ENCODE measurements at places on chromosomes 11 and 22. TPM values are rescaled to one million over a fixed set of nuclear protein-coding genes. Genes with fewer than 3 reads are reported as not detected.

Gene OR4D6
- not detected for total RNA-seq

DNA sequence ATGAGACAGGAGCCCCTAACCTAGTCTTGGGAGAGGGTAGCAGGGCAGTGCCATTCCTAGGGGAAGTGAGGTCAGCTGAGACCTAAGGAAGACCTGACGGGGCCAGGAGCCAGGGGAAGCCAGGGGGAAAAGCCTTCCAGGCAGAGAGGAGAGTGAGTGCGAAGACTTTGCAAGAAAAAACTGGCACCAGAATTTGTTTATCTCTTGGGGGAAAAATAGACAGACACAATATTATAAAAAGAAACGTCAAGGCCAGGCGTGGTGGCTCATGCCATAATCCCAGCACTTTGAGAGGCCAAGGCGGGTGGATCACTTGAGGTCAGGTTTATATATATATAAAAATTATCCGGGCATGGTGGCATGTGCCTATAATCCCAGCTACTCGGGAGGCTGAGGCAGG lies 26.9 kb upstream of the TESMIN start:
- no peak for DNase-seq

DNA sequence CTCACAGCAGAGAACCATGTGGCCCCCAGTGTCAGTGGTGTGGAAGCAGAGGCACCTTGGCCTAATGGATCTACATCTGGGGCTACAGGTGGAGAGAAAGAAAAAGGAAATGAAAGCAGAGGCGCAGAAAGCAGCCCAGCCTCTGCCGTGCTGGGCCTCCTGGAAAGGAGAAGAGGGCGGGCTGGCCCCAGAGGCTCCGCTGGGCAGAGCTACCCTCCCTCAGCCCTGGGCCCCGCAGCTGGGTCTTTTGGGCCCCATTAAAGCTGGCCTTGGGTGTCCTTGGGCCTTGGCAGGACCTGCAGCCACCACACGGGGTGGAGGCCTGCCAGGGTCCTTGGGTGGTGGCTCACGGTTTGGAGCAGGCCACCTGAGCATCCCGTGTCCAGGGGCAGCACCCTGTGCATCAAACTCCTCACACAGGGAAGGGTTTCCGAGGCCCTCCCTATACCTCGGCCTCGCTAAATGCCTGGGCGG lies 31.6 kb upstream of the GAL start:
- no peak for DNase-seq

DNA sequence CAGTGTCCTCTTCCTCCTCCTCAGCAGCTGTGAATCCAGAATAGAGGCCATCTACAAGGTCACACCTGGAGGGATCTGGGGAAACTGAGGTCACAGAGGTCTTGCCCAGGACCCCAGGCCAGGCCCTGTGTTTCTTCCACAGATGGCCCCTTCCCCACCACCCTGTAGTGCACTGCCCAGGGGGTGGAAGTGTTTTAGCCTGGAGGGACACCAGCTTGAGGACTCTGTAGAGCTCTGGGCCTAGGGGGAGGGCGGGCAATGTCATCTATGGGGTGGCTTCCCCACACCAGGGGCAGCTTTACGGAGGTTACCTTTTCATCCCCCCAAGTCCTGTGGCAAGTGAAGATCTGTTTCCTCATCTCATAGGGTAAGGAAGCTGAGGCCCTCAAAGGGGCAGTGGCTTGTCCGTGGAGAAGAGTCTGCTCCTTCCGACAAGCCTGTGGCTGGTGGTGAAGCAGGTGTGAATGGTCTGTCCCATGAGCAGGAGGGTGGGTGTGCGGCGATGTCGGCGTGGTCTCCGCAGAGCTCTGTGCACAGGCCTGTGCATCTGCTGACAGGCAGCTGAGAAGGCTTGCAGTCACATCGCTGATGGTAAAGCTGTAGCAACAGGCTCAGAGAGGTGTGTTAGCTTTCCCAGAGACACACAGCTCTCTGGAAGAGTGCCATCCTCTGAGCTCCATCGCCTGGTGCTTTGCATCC lies 74.1 kb upstream of the WNT7B start:
- DNase-seq = no peak

DNA sequence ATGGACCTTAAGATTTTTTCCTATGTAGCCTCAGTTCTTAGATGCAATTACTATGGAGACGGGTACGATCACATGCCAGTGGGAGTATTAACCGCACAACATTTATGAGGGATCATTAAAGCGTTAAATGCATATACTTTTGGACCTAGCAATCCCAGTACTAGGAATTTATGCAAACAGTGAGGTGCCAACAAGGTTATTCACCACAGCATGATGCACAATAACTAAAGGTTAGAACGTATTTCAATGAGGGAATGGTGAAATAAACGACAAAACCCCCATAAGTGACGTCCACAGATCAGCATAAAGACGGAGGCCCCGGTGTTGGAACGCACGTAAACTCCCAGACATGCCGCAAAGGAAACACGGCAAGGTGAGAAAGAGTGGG lies 539 bp downstream of the SIRT3 start:
- DNase-seq = no peak

DNA sequence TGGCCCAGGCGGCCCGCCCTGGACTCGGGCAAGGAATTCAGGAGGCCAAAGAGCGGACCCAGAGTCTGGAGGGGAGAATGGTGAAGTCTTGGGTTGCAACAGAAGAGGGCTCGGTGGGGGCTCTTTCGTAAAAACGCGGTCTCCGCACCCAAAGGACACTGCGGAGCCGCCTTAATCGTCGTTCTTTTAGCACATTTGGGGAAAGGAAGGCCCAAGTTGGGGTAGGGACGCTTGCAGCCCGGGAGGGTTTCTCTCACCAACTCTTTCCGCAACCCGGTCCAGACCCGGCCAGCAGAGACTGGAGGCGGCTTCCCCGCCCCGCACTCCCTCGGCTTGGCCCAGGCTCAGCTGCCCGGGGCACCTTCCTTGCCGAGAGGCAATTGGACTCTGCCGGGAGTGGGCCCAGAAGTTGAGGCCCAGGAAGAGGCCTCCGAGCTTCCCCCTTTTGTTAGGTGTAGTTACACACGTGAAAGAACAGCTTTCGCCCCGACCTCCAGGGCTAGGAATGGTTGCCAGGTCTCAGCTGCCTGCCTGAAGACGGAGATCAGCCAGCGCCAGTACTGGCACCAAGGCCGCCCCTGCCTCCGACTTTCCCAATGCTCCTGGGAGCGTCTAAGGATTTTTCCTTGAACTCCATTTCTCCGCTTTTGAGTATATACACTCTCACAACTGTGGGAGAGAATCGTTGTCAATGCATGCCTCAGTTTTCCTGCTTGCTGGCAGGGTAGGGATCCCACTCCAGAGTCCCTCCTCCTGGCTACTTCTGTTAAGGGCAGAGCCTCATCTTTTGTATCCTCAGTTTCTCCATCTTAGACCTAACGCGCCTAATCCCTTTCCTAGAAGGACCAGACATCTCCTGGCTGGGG lies 3.7 kb downstream of the ALX4 start:
- no peak for DNase-seq

GRCh38 chr22:49240472-49240871 lies 587.2 kb downstream of the BRD1 start:
- DNase-seq = no peak

Gene HOATZ
- total RNA-seq = not detected

Gene GLYATL1
- 0.84 TPM for total RNA-seq

Gene OR51B2
- total RNA-seq = not detected

DNA sequence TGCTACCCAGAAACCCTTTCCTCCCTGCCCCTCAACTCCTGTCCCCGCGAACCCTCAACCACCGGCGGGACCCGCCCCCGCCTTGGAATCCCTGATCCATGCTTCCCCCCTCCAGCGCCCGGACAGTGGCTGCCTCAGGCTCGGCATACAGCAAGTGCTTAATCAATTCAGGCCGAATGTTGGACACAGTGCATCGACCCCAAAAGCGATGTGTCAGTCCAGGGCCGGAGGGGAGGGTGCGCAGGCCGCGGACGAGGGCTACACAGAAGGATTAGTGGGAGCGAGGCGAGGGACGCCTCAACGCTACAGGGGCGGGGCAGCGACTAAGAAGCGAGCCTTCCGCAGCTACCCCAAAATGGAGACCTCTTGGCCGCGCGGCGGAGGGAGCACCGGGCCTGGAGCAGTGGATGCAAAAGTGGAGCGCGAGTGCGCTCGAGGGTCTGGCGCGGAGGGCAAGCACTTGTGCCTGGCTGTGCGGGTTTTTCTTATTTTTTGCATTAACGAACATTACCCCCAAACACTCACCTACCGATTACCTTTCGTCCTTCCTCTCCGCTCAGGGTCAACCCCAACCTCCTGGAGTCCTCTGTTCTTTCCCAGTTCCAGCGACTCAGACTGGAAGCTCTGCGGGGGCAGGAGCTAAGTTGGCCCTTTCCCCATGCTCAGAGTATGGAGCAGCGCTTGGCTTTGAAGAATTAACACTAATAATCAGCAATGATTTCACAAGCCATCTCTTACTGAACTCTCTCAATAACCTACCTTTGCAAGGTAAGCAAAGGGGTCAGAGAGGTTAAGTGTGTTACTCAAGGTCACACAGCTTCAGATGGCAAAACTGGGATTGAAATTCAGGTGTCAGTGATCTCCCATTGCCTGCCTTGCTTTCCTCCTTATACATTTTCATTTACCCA lies 30.0 kb upstream of the WNT11 start:
- no peak for DNase-seq

Gene MMP27
- total RNA-seq = not detected

GRCh38 chr22:49592780-49593501 lies 234.7 kb downstream of the BRD1 start:
- no peak for DNase-seq

Gene OR52L1
- not detected for total RNA-seq

GRCh38 chr11:8248786-8249185 lies 14.9 kb downstream of the LMO1 start:
- no peak for DNase-seq

DNA sequence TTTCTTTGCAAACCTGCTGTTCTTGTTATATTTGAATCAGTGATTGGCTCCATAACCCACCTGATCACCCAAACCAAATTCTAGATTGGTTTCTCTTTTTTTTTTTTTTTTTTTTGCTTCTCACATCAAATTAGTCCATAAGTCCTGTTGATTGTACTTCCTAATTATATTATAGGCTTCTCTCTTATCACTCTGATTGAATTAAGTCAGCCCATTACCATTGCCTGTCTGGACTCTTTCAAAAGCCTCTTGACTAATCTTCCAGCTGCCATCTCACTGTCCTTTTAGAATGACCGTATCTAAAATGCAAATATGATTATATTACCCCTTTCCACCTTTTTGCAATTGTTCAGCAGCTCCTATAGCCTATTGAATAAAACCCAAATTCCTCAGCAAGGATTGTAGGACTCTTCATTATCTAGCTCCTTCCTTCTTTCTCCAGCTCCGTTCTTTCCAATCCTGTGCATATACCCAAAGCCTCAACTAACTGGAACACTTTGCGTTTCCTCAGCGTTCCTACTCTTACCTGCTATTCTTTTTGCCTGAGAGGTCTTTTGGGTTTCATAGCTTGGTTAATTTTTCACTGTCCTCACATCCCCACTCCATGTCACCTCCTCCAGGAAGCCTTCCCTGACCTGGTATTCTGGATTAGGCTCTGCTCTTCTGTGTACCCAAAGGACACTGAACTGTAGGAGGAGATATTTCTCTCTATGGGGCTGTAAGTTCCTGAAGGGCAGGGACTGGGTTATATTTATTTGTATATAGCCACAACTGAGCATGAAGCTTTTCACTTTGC lies 423.3 kb downstream of the TMEM135 start:
- no peak for DNase-seq

- no peak for DNase-seq
Observed at GRCh38 chr11:34501949-34502348, 11.6 kb downstream of the ELF5 start.

- no peak for DNase-seq
Observed at GRCh38 chr22:42624551-42625106, 9.9 kb upstream of the POLDIP3 start.

DNA sequence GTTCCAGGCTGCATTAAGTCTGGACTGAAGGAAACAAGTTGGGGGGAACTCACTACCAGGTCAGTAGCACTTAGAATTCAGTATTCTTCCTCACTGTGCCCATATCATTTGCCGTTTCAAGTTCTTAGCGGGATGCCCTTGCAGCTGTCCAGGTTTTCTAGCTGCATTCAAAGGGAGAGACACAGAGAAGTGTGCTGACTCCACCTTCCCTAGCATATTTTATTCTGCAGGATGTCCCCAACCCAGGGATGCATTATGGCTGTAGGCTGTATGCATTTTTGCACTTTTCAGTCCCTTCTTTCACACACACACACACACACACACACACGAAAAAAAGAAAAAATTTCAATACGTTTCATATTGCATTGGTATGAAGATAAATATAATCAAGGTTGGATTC lies 35.8 kb upstream of the MAPK1 start:
- DNase-seq = no peak

Gene ANO3
- total RNA-seq = not detected

Gene DMC1
- total RNA-seq = 0.75 TPM

GRCh38 chr11:3984896-3985295 lies 109.7 kb upstream of the RRM1 start:
- DNase-seq = no peak

All from kidney epithelial cell (primary cell).